ENCODE measurements at places on chromosomes 2 and 18. TPM values are rescaled to one million over a fixed set of nuclear protein-coding genes. Genes with fewer than 3 reads are reported as not detected.

- DNase-seq: no peak
These were observed 13.8 kb downstream of the TPGS2 start for GRCh38 chr18:36814994-36815393.

DNA sequence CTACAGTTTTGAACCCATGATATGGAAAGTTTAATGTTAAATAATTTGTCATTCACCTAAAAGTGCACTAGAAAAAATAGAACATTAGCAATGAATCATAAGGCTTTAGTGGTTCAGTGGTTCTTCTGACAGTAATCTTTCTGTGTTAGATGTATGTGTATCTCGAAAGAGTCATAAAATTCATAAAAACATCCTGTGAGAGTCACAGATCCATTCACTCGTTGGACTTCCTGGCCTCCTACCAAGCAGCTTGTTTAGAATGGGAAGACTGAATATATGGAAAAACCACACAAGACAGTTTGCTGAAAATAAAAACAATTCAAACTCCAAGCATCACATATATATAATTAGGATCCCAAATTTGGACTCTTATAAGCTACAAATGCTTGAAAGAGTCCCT, 34.8 kb downstream of the ADNP2 start:
- DNase-seq: peak; percentile 4

DNA sequence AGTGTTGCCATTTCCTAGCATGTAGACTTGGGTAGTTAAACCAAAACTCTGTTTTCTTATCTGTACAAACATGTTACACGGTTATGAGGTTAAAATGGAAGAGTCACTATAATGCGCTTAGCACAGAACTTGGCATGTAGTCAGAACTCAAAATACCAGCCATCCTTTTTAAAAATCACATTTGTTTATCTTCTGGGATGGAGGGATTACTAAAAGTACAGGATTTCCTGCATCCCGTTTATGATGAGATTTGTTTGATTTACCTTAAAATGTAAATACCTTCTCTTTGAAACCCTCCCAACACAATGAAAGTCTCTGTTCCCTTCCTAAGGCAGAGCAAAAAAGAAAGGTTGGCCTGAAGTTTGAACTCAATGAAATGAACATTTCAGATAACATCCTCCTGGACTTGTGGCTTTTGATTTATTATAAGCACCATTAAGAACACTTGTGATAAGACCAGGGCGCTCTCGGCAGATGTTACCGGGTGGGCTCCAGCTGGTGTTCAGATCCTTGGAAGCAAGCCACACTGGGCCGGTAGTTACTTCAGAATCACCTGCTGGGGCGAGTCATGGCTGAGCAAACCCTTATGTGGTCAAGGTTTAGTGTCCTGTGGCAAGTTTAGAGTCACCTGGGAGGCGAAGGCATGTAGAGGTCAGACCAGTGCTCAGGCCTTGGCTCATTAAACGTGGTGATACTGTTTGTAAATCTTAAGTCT, 105.7 kb downstream of the MGAT5 start:
- no peak for DNase-seq

Gene GDF7
- 0.75 TPM for total RNA-seq

- DNase-seq: no peak
These were observed 85.3 kb downstream of the NPAS2 start for GRCh38 chr2:100905132-100905805.

DNA sequence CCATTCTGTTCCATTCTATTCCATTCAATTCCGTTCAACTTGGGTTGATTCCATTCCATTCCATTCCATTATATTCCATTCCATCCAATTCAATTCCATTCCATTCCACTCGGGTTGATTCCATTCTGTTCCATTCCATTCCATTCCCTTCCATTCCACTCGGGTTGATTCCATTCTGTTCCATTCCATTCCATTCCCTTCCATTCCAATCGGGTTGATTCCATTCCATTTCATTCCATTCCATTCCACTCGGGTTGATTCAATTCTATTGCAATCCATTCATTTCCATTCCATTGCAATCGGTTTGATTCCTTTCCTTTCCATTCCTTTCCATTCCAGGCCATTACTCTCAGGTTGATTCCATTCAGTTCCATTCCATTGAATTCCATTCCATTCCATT, 1138.4 kb downstream of the RPIA start:
- DNase-seq: no peak

Gene ZNF804A
- total RNA-seq: not detected

Gene CABLES1
- total RNA-seq: 101 TPM

DNA sequence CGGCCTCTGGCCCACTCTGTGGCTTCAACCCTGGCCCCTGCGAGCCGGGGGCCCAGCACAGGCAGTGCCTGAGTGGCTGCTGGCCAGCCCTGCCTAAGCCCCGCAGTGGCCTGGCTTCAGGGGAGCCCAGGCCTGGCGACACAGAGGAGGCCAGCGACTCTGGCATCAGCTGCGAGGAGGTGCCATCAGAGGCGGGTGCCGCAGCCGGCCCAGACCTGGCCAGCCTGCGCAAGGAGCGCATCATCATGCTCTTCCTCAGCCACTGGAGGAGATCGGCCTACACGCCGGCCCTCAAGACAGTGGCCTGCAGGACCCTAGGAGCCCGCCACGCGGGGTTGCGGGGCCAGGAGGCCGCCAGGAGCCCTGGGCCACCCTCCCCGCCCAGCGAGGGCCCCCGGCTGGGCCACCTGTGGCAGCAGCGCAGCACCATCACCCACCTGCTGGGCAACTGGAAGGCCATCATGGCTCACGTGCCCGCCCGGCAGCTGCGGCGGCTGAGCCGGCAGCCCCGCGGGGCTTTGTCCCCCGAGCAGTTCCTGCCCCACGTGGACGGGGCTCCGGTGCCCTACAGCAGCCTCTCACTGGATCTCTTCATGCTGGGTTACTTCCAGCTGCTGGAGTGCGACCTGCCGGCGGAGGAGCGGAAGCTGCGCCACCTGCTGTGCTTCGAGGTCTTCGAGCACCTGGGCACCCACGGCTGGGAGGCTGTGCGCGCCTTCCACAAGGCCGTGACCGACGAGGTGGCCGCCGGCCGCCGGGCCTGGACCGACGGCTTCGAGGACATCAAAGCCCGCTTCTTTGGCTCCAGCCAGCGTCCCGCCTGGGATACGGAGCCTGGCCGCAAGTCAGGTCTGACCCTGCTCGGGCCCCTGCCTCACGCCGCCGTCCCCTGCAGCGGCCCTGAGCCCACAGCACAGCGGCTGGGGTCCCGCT, 7.5 kb upstream of the KLHL30 start:
- DNase-seq: no peak

DNA sequence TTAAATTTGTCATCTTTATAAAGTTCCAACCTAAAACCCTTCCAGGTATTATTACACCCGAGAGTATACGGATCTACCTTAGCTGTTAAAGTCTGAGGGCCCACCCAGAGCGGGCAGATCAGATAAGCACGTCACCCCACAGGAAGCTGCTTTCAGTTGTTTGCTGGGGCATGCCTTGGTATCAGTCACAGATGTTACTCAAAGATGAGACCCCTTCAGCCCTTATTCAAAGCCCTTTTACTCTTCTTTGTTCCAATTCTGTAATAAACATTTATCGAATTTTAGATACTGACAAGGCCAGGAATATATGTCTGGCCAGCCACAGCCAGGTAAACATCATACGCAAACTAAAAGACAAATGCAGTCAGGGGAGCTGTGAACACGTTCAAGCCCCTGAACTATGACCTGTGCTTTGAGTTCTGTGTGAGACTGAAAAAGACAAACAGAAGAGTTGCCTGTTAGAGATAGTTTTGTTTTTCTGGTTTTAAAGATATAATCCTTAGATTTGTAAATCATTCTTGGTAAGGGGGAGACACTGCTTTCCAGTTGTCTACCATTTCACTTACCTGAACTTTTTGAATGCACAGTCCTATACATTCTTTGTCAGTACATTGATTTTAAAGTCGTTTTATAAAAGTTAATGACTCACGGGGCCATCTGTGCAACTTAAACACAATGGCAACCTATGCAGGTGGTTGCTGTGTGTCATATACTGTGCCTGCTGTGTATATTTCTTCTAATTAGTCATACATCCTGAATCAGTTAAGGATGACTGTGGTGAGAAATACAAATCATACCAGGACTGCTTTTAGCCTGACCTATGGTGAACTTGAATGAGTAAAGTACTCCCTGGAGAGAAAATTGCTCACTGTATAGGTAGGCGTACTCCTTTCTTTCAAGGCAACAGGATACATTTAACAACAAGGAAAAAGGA, 100.5 kb upstream of the ITPRID2 start:
- no peak for DNase-seq

Gene ANKAR
- 2.6 TPM for total RNA-seq

- DNase-seq: no peak
These were observed 5.7 kb downstream of the ANTXR1 start for GRCh38 chr2:69018678-69019095.

DNA sequence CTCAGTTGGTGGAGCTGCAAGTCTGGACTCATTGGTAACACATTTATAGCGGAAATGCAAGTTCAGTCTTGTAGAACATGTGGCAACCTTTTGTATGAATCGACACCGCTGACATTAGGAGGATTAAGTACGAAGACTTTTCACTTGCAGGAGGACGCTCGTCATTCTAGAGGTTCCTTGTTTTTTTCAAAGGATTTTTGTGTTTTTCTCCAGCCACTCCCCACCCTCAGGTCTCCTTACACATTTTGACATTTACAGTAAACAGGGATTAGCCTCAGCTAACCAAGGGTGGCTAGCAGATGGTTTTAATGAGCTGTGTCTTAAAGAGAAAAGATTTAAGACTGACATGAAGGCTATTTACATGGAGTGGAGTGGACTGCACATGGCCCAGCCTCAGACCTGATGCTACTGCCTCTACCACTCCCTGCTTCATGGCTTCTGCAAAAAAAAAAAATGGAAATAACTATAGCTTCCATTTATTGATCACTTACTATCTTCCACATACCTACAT, 173.8 kb downstream of the TRIB2 start:
- DNase-seq: no peak

GRCh38 chr2:46327627-46328026, 30.4 kb downstream of the EPAS1 start:
- DNase-seq: no peak

GRCh38 chr2:148817210-148817708, 57.8 kb upstream of the KIF5C start:
- DNase-seq: peak; percentile 37

DNA sequence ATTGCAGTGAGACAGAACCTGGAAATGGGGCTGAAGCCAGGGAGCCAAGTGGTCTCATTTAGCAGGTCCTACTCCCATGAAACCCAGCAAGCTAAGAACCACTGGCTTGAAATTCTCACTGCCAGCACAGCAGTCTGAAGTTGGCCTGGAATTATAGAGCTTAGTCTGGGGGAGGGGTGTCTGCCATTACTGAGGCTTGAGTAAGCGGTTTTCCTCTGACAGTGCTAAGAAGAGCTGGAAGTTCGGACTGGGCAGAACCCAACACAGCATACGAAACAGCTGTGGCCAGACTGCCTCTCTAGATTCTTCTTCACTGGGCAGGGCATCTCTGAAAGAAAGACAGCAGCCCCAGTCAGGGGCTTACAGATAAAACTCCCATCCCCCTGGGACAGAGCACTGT, 305.7 kb upstream of the SETBP1 start:
- no peak for DNase-seq

Data from SK-MEL-5 (cell line).